Tibial nerve (tissue), 4 donors: ENCODE measurements at places on chromosomes 7 and 10. TPM values are rescaled to one million over a fixed set of nuclear protein-coding genes. Genes with fewer than 3 reads are reported as not detected.
A peak's percentile ranks its signal among the peaks of the same experiment; 100 is the strongest.

GRCh38 chr10:24821986-24822385 lies 98.3 kb upstream of the ARHGAP21 start:
- DNase-seq, result no peak
- no peak overlapping the region for H3K4me3 ChIP-seq
- no peak overlapping the region for H3K27ac ChIP-seq

- no peaks in the 10 kb centered on the region for H3K27me3 ChIP-seq
- no peaks in the 10 kb centered on the region for H3K4me1 ChIP-seq
- DNase-seq, result no peak
- H3K4me3 ChIP-seq, result no peak overlapping the region
Measured at GRCh38 chr7:117458977-117459583, 20.7 kb upstream of the CFTR start.

- DNase-seq, result no peak
- no peak overlapping the region for H3K27ac ChIP-seq
- peaks cover 59% of the 10 kb centered on the region for H3K36me3 ChIP-seq
- H3K4me3 ChIP-seq, result no peak overlapping the region
- no peaks in the 10 kb centered on the region for H3K27me3 ChIP-seq
- no peaks in the 10 kb centered on the region for H3K4me1 ChIP-seq
Measured at GRCh38 chr7:149430192-149430591, 30.7 kb downstream of the ZNF777 start.

DNA sequence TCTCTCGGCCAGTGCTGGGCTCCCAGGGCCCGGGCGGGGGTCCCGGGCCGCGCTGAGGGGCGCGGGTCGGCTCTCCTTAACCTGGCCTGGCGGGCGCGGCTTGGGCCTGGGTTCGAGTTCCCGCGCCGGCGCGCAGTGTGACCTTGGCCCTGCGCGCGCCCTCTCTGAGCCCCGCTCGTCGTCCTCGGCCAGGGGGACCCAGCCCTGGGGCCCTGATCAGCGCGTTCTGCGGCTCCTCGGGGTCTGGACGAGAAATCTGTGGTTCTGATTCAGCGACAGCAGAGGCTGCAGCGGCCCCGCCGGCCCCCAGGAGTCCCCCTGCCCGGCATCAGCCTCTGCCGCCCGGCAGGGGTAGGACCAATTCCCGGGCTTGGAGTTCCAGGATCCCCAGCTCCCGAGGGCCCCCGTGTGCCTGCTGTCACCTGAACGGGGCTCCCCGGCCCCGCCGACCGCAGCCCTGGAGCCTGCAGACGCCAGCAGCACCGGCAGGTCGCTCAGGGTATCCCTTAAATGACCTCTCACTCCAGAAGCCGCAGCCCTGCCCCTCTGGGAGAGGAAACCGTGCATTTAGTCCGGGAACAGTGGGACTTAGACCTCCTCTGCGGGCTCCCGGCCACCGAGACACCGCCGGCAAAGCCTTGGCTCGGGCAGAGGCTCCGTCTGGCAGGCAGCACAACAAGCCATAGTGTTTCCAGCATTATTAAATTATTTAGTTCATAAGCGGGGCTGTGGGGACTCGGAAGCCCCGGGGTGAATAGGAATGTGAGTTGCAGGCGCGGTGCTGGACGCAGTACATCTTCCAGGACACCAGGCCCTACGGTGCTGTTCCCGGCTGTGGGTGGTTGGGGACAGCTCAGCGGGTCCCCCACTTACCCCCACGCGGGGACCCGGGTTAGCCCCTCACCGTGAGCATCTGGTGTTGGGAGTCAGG lies 572 bp downstream of the CHST12 start:
- H3K27ac ChIP-seq, result peak overlapping the region; percentile 91
- H3K36me3 ChIP-seq, result no peaks in the 10 kb centered on the region
- H3K4me3 ChIP-seq, result peak overlapping the region; percentile 100
- H3K4me1 ChIP-seq, result peaks cover 87% of the 10 kb centered on the region

- peaks cover 9% of the 10 kb centered on the region for H3K27me3 ChIP-seq
- H3K27ac ChIP-seq, result no peak overlapping the region
- H3K36me3 ChIP-seq, result no peaks in the 10 kb centered on the region
- no peak for DNase-seq
- H3K4me3 ChIP-seq, result no peak overlapping the region
- peaks cover 37% of the 10 kb centered on the region for H3K4me1 ChIP-seq
Measured at GRCh38 chr7:2475678-2476015, 551 bp downstream of the GRIFIN start.

DNA sequence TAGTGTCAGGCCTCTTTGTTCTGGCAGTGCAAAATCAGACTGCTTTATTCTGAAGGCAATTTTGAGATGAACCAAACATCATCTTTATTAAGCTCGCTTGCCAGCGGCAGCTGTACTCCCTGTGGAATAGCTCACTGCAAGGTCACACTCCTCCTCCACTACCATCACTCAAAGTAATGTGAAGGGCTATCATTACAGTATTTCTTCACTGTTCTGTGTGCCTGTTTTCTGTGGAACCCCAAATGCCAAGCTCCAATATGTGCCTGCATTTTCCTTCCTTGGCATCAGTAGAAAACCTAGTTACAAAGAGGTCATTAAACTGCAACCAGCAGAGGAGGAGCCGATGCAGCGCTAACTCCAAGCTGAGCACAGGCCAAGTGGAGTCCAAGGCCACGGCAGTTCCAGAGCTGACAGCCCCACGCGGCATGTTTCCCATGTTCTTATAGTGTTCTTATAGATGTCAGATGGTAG lies 21.4 kb downstream of the BCCIP start:
- no peak overlapping the region for H3K27ac ChIP-seq
- no peaks in the 10 kb centered on the region for H3K27me3 ChIP-seq
- peaks cover 6% of the 10 kb centered on the region for H3K36me3 ChIP-seq
- H3K4me1 ChIP-seq, result no peaks in the 10 kb centered on the region

GRCh38 chr10:127738512-127739424 lies 1.8 kb downstream of the FOXI2 start:
- no peaks in the 10 kb centered on the region for H3K4me1 ChIP-seq
- H3K27me3 ChIP-seq, result peaks cover 55% of the 10 kb centered on the region
- DNase-seq, result no peak
- no peak overlapping the region for H3K27ac ChIP-seq

DNA sequence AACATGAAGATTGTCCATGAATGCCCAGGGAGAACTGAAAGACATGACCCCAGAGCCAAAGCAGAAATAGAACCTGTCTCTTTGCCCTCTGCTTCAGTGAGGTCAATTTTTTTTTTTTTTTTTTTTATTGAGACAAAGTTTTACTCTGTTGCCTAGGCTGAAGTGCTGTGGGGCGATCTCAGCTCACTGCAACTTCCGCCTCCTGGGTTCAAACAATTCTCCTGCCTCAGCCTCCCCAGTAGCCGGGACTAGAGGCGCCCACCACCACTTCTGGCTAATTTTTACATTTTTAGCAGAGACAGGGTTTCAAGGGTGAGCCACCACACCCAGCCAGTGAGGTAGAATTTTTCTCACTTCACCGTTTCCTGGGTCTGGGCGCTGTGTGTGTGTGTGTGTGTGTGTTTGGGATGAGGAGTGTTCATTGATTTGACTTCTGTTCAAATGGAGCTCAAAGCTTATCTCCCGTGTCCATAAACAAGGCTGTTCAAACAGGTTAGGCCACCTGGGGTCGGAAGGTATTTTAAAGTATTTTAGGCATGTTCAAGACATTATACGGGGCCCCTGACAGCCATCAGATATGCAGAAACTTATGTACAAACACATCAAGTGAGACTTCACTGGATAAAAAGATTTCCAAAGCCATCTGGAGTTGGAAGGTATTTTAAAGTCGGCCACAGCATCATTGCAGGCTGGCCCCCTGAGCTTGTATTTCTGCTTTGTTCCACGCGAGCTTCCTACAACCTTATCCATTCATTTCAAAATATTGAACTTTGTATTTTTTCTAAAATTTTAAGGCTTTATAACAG lies 93.8 kb downstream of the MAP3K8 start:
- H3K4me1 ChIP-seq, result no peaks in the 10 kb centered on the region
- DNase-seq, result no peak
- no peaks in the 10 kb centered on the region for H3K27me3 ChIP-seq
- no peak overlapping the region for H3K27ac ChIP-seq
- H3K4me3 ChIP-seq, result no peak overlapping the region

The GPER1 gene
- total RNA-seq, result 6.1 TPM

- no peaks in the 10 kb centered on the region for H3K27me3 ChIP-seq
- H3K4me3 ChIP-seq, result no peak overlapping the region
- H3K4me1 ChIP-seq, result no peaks in the 10 kb centered on the region
- no peaks in the 10 kb centered on the region for H3K36me3 ChIP-seq
- no peak for DNase-seq
Measured at GRCh38 chr7:40584667-40585433, 450.0 kb downstream of the SUGCT start.
